Muscle of back (tissue), 13 donors: ENCODE measurements at places on chromosomes 1 and 21.

GRCh38 chr1:17419626-17420328 lies 19.7 kb downstream of the RCC2 start:
- peak; percentile 70 for DNase-seq

- DNase-seq = no peak
These were observed 106.0 kb upstream of the IFFO2 start for GRCh38 chr1:19062258-19063029.

- peak; percentile 31 for DNase-seq
These were observed 39.9 kb downstream of the PEX14 start for GRCh38 chr1:10514490-10515235.

GRCh38 chr1:9691108-9691445 lies 39.5 kb downstream of the PIK3CD start:
- DNase-seq = no peak

- DNase-seq = no peak
These were observed 36.0 kb downstream of the UBE4B start for GRCh38 chr1:10068605-10069294.
